ENCODE measurements at places on chromosomes 2 and 18.

DNA sequence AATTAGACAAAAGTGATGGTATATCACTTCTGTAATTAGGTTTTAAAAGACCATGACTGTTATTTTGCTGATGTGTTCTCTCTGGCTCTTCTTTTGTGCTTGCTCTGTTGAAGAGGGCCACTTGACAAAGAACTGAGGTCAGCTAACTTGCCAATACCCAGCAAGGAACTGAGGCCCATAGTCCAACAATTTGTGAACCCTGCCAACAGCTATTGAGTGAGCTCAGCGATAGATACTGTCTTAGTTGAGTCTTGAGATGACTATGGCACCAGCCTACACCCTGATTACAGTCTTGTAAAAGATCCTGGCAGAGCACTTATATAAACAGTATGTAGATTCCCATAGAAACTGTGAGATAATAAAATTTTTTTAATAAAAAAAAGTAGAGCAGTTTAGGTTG lies 103.0 kb downstream of the BMPR2 start:
- no peak for DNase-seq

- DNase-seq, result no peak
Measured at GRCh38 chr18:31399306-31400032, 22.9 kb downstream of the DSG4 start.

DNA sequence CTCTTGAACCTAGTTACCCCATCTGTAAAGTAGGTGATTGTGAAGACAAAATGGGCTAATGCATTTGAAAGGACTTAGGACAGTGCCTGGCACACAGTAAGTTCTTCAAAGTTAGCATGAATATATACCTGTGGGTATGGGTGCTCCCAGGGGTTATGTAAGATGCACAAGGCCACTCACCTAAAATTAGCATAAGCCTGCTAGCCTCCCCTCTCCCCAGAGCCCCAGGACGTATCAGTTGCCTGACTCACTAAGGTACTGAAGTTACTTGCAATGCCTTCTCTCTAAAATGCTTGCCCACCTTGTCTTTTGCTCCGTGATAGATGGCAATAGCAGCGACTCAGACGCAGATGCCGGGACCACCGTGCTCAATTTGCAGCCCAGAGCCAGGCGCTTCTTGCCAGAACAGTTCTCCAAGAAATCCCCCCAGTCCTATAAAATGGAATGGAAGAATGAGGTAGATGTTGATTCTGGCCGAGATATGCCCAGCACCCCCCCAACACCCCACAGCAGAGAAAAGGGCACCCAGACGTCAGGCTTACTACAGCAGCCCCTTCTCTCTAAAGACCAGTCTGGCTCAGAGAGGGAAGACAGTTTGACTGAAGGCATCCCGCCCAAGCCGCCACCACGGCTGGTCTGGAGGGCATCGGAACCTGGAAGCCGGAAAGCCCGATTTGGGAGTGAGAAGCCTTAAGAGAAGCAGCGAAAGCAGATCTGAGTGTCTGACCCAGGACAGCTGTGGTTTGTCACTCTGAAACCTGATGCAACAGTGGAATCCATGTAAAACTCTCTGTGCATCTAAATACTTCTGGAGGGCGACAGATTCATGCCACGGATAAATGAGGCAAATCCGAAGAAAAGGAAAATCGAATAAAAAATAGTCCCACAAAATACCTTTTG lies 53.8 kb upstream of the TMEM182 start:
- no peak for DNase-seq

- no peak for DNase-seq
Measured at GRCh38 chr18:64100116-64100922, 48.6 kb downstream of the LINC00305 start.

- DNase-seq, result no peak
Measured at GRCh38 chr2:128727914-128728313, 409.2 kb upstream of the HS6ST1 start.

GRCh38 chr2:181163139-181163538 lies 182.7 kb downstream of the UBE2E3 start:
- no peak for DNase-seq

- no peak for DNase-seq
Measured at GRCh38 chr2:141942006-141942789, 188.6 kb downstream of the LRP1B start.

DNA sequence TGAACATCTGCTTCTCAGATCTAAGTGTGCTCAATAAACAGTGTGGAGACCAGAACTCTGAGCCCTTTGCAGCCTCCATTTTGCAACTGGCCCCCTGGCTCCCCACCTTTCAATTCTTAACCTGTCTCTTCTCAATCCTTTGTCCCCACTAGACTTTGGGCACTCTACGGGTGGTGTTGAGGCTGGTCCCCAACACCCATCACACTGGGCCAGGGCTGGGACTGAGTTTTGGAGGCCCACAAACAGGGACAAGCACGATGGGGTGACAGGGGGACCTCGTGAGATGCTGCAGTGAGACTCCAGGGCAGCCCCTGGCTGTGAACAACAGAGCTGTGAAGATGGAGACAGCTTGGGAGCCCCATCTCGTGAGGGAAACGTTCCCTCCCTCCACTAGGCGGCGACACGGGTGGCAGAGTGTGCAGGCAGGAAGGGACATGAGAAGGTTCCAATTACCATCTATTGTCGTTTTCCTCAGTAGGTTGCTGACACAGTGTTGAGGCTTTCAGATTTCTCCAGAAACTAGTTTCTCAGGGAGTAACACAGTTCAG lies 1.2 kb downstream of the ANKMY1 start:
- DNase-seq, result no peak

- no peak for DNase-seq
Measured at GRCh38 chr18:63848159-63848558, 39.3 kb upstream of the SERPINB2 start.

DNA sequence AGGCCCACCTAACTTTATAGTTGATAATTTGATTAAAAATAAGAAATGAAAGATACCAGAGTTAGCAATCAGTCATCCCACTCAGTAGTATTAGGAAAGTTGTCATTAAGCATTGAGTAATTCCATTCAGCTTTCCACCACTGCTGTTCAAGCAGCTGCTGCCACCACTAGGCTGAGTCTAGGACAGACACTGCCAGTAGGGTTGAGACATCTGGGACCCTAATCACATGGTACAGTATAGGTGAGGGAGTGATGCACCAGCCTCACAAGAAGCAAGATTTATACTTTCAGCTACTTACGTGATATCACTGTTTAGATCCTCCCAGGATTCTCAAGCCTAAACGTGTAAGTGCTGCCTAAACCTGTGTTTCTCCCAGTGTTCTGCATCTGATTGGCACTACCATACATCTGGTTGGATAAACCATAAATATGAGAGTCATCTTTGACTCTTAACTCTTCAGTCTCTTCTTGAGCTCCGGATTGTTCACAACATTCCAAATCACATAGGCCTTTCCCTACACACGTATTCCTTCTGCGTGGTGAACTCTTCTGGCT lies 3.2 kb downstream of the UBXN4 start:
- no peak for DNase-seq

- DNase-seq, result no peak
Measured at GRCh38 chr2:240165661-240166060, 25.2 kb upstream of the OTOS start.

DNA sequence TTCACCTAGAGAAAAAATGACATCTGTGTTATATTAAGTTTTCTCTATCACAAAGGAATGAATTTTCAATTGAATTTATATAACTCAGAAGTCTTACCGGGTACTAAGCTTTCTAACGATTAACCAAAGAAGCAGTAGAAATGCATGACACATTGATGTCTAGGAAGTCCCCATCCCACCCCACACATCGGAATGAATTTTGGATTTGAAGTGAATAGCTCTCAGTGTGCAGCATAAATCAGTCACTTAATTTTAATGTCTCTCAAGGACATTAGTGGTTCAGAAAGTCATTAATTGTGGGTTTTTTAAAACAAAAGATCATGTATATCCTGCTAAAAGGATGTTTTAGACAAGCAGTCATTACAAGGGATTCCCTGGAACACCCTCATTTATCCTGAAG lies 141.4 kb upstream of the PIEZO2 start:
- DNase-seq, result no peak

DNA sequence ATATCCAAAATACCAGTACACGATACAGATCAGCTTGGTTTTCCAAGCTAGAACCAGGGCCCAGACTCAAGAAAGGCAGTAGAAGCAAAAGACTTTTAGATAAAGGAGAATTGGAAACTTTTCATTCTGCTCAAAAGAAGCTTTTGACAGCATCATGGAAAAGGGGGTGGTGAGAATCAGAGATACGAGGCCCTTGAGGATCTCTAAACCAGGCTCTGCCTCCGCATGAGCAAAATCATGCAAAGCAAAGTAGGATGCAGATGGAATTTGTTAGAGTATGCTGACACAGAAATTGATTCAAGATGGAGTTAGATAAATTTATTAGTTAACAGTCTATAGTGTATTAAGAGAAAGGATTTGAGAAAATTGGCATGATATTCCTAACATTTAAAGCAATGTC lies 39.8 kb downstream of the FAM98A start:
- no peak for DNase-seq

- DNase-seq, result no peak
Measured at GRCh38 chr18:77755187-77755586, 505.5 kb downstream of the GALR1 start.
